ENCODE measurements at places on chromosomes 4 and X.

DNA sequence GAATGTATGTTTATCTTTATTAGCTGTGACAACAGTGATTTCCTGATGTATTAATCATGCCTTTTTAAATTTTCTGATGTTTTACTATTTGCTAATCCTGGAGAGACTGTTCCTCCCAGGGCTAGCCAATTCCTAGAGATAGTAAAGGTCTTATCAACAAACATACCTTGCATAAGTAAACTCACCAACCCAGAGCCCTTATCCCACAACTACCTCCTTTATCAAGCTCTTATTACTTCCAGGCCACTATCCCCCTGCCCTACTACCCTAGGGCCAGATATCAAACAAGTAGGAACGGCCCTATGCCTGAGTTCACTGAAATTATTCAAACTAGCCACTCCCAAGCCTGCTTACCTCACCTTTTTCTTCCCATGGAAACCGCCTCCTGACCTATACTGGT is 58.2 kb upstream of the NPNT start:
- no peak overlapping the region for H3K4me3 ChIP-seq

DNA sequence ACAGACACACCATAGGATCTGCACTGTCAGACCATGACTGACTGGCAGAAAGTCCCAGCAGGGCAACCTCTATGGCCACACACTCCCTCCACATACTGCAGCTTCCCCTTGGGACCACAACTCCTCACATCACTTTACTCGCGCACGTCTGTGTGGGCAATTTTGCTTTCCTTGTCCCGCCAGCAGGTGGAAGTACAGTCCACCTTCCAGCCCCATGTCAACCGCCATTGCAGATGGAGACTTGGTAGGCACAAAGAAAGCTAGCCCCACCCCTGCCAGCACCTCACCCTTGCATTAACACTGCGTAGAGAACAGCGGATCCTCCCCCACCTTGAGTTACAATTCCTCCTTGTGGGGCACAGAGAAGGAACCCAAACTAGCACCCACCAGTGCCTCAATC is 74.4 kb upstream of the NAP1L2 start:
- H3K4me3 ChIP-seq = no peak overlapping the region
- no peak overlapping the region for H3K27ac ChIP-seq
- H3K4me1 ChIP-seq = no peaks in the 10 kb centered on the region
- no peaks in the 10 kb centered on the region for H3K36me3 ChIP-seq
- no peaks in the 10 kb centered on the region for H3K27me3 ChIP-seq

GRCh38 chr4:90585961-90586360 is 458.8 kb downstream of the CCSER1 start:
- H3K27me3 ChIP-seq = no peaks in the 10 kb centered on the region
- H3K36me3 ChIP-seq = no peaks in the 10 kb centered on the region
- H3K4me1 ChIP-seq = no peaks in the 10 kb centered on the region
- no peak for DNase-seq
- no peak overlapping the region for H3K27ac ChIP-seq

DNA sequence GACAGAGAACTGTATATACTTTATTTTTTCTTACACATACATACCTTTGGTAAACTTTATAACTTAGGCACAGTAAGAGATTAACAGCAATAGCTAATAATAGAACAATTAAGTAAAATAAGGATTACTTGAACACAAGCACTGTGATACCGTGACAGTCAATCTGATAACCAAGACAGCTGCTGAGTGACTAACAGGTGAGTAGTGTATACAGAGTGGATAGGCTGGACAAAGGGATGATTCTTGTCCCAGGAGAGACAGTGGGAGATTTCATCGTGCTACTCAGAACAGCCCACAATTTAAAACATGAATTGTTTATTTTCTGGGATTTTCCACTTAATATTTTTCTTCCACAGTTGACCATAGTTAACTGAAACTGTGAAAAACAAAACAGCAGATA is 411.8 kb downstream of the PPP1R2C start:
- H3K36me3 ChIP-seq = no peaks in the 10 kb centered on the region
- no peaks in the 10 kb centered on the region for H3K4me1 ChIP-seq

- no peaks in the 10 kb centered on the region for H3K36me3 ChIP-seq
- DNase-seq = no peak
- H3K27me3 ChIP-seq = no peaks in the 10 kb centered on the region
- H3K4me3 ChIP-seq = no peak overlapping the region
Measured at GRCh38 chr4:144666539-144667175, 20.7 kb downstream of the HHIP start.

DNA sequence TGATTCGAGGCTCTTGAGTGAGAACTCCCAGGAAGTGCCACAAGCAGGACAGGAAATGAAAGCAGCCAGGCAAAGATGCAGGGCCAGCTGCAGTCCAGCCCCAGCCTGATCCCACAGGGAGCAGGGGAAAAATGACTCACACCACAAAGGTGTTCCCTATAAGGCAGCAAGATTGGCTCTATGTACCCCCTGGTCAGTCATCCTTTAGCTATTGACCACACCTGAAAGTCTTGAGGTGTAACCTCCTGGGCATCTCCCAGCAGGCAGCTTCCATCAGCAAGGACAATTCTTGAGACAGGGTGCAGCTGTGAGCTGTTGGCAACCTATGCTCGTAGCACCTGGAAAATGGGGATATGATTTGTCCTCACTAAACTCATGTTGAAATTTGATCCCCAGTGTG is 27.9 kb upstream of the EXOC1L start:
- H3K4me3 ChIP-seq = no peak overlapping the region
- H3K27ac ChIP-seq = no peak overlapping the region
- no peaks in the 10 kb centered on the region for H3K27me3 ChIP-seq
- no peak for DNase-seq
- H3K36me3 ChIP-seq = no peaks in the 10 kb centered on the region

DNA sequence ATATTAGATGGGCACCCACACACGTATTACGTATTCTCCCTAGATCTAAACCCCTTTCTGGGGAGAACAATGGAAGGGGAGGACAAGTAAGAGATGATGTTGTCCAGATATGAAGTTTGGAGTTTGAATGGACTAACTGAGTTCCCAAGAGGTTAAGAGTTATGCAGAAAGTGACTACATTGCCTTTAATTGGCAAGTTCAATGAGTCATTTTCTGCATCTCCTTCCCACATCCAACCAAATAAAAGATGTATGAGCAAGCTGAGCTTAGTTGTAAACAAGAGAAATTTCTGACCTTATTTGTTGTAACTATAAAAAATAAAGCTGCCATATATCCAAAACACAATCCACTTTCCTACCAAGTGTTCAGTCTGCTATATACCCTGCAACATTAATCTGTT is 50.5 kb downstream of the TIGD2 start:
- no peaks in the 10 kb centered on the region for H3K27me3 ChIP-seq
- H3K27ac ChIP-seq = no peak overlapping the region
- H3K4me3 ChIP-seq = no peak overlapping the region
- no peaks in the 10 kb centered on the region for H3K4me1 ChIP-seq
- no peak for DNase-seq
- H3K36me3 ChIP-seq = no peaks in the 10 kb centered on the region

DNA sequence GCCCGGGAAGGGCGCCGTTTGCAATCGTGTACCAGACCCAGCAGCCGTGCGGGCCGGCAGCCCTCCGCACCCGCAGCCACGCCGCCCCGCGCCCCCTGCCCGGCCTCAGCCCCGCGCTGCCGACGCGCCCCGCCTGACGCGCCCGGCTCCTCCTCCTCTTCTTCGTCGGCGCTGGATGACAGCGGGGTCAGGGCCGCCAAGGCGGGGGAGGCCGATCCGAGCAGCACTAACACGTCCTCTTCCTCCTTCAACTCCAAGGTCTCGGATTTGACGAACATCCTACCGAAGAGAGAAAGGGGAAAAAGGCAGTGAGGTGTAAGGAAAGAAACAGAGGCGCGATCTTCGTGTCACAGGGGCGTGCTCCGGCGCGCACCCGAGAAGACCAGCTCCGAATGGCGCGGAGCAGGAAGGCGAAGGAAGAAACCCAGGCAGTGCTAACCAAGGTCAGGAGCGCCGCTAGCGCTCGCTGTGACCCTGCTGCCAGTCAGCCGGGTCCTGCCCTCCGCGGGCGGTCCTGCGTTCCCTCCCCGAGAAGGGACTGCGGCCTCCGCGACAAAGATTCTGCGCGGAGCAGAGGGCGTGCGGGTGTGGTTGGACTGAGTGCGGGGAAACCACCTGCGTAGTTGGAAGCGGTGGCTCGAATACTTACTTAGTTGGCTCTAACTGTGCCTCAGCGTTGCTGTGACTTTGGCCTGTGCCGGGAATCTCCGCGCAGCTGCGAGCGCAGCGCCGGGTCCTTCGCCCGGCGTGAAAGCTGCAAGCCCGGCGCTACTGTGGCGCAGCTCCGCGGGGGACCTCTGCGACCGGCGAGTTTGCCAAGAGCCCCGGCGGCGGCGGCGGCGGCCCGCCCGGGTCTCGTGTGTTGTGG is 548 bp downstream of the NEUROG2 start:
- DNase-seq = no peak
- peaks cover 5% of the 10 kb centered on the region for H3K4me1 ChIP-seq
- H3K27me3 ChIP-seq = peaks cover 57% of the 10 kb centered on the region
- no peaks in the 10 kb centered on the region for H3K36me3 ChIP-seq

- H3K27ac ChIP-seq = no peak overlapping the region
- H3K4me1 ChIP-seq = no peaks in the 10 kb centered on the region
- DNase-seq = no peak
Measured at GRCh38 chrX:121894756-121895155, 847.3 kb downstream of the GLUD2 start.

DNA sequence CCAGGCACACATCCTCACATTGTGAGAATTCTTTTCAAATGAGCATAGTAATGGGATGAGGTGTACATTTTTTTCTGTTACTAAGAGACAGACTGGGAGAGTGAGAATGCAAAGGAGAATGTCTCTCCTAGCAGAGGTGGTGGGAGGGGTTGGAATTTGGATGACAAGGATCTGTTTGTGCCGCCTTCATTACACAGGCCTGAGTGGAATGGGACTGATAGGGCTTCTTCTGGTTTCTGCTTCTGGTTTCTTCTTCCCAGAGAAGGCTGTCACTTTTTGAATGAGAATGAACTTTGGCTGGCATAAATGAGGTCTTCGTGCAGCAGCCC is 55.4 kb downstream of the C4orf51 start:
- H3K27me3 ChIP-seq = no peaks in the 10 kb centered on the region
- no peaks in the 10 kb centered on the region for H3K36me3 ChIP-seq
- DNase-seq = peak; percentile 21
- peaks cover 30% of the 10 kb centered on the region for H3K4me1 ChIP-seq
- peak overlapping the region; percentile 97 for H3K27ac ChIP-seq

- no peaks in the 10 kb centered on the region for H3K4me1 ChIP-seq
- no peak overlapping the region for H3K4me3 ChIP-seq
- H3K27ac ChIP-seq = no peak overlapping the region
- peak; percentile 55 for DNase-seq
- H3K36me3 ChIP-seq = no peaks in the 10 kb centered on the region
Measured at GRCh38 chr4:187135878-187136277, 412.2 kb upstream of the FAT1 start.

DNA sequence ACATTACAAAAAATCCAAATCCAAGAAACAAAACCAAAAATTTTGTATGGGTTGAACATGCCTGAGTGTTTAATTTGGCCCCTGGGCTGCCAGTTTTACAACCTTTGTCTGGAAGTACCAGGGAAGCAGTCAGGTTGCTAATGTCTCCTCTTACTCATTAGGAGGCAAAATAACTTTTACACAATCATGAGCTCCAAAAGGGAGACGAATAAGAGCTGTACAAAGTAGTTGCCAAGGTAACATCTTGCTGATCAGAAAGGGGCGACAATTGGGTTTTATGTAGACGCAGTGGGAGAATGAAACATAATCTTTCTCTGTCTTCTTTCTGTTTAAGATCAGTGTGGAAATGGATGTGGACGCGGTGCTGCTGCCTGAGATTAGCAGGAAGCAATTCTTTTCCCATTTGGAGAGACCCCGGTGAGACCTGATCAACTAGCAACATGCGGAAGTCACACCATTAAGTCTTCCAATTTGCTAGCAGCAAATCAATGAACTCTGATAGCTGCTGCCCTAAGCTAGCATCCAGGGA is 90.7 kb upstream of the IGFBP7 start:
- no peaks in the 10 kb centered on the region for H3K36me3 ChIP-seq
- no peak overlapping the region for H3K4me3 ChIP-seq
- no peaks in the 10 kb centered on the region for H3K4me1 ChIP-seq
- DNase-seq = no peak
- no peak overlapping the region for H3K27ac ChIP-seq

- H3K4me1 ChIP-seq = no peaks in the 10 kb centered on the region
- H3K4me3 ChIP-seq = no peak overlapping the region
- no peak overlapping the region for H3K27ac ChIP-seq
- no peaks in the 10 kb centered on the region for H3K27me3 ChIP-seq
- DNase-seq = no peak
Measured at GRCh38 chrX:139974471-139974870, 9.2 kb upstream of the CXorf66 start.

DNA sequence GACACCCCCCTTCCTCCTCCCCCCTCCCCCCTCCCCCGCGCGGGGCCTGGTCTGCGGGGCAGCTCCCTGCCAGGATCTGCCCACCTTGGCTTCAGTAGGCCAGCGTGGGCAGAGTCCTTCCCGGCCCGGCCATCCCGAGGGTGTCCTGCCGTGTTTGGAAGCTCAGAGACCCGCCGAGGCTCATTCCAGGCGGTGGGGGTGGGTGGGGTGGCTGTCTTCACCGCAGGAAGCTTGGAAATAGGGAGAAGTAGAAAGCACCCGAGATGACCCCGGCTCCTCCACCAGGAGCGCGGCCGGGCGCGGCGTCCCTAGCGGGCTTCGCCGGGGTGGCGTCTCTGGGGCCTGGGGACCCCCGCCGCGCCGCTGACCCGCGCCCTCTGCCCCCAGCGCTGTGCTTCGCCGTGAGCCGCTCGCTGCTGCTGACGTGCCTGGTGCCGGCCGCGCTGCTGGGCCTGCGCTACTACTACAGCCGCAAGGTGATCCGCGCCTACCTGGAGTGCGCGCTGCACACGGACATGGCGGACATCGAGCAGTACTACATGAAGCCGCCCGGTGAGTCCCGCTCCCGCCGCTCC is 1.6 kb downstream of the NAT8L start:
- H3K36me3 ChIP-seq = no peaks in the 10 kb centered on the region
- no peak overlapping the region for H3K27ac ChIP-seq
- H3K27me3 ChIP-seq = peaks cover 12% of the 10 kb centered on the region
- no peak overlapping the region for H3K4me3 ChIP-seq
- no peak for DNase-seq

DNA sequence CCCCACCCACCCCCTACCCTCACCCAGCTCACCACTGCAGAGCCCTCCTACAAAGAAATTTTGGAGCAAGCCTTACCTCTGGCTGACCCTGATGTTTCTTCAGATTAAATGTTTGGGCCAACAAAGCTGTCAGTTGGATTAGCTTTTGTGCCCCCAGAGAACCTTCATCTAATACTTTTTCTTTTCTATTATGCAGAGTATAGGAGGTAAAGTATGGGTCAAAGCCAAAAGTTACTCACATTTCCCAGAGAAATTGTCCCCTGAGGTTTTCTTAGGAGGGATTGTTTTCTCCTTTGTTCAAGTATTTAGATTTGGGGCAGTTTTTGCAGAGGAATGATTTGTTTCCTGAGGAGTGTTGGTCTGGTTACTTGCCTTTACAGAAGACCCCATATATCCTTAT is 69.5 kb downstream of the AASDH start:
- H3K27ac ChIP-seq = no peak overlapping the region
- no peaks in the 10 kb centered on the region for H3K27me3 ChIP-seq
- DNase-seq = no peak
- no peak overlapping the region for H3K4me3 ChIP-seq

All from prostate gland (tissue), 2 donors.